ENCODE measurements at places on chromosomes 5 and 9. TPM values are rescaled to one million over a fixed set of nuclear protein-coding genes. Genes with fewer than 3 reads are reported as not detected.

NTNG2 gene
- polyA plus RNA-seq = 3.3 TPM

- DNase-seq = no peak
Observed at GRCh38 chr9:100436571-100436970, 9.6 kb downstream of the MSANTD3 start.

DNA sequence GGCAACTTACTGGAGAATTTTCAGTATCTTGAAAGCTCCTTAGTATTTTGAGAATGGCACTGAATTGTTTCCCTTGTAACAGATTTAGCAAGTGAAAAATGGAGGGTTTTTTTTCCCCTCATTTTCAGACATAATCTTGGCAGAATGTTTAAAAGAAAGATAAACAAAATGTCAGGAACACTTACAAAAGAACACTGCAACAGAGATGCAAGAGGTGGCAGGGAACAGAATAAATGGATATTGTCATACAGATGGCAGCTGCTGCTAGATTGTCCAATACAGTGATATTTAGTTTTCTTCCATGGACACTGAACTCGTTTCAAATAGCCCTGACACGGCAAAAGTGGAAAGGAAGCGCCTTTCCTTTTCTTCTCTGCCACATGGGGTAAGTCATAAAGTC, 76.9 kb upstream of the ZNF608 start:
- DNase-seq = no peak

GRCh38 chr5:150305095-150305494, 2.4 kb upstream of the ARSI start:
- DNase-seq = no peak

DNA sequence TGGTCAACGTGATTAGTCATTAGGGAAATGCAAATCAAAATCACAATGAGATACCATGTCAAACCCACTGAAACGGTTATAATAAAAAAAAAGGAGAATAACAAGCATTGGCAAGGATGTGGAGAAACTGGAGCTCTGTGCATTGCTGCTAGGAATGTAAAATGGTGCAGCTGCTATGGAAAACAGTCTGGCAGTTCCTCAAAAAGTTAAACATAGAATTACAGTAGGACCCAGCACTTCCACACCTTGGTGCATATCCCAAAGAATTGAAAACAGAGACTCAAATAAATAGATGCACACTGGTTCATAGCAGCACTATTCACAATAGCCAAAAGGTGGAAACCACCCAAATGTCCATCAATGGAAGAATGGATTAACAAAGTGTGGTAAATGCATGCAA, 201.5 kb upstream of the TUT7 start:
- DNase-seq = no peak

IL13 gene
- 73.4 TPM for polyA plus RNA-seq

GRCh38 chr5:130868186-130868840, 296.7 kb downstream of the HINT1 start:
- DNase-seq = no peak

GRCh38 chr9:81497091-81497490, 192.3 kb downstream of the TLE1 start:
- no peak for DNase-seq

PLEKHG4B gene
- polyA plus RNA-seq = 3.2 TPM

MCCC2 gene
- polyA plus RNA-seq = 24.7 TPM

TMEM215 gene
- polyA plus RNA-seq = 5.2 TPM

- no peak for DNase-seq
Observed at GRCh38 chr5:77319117-77319804, 108.8 kb downstream of the PDE8B start.

DNA sequence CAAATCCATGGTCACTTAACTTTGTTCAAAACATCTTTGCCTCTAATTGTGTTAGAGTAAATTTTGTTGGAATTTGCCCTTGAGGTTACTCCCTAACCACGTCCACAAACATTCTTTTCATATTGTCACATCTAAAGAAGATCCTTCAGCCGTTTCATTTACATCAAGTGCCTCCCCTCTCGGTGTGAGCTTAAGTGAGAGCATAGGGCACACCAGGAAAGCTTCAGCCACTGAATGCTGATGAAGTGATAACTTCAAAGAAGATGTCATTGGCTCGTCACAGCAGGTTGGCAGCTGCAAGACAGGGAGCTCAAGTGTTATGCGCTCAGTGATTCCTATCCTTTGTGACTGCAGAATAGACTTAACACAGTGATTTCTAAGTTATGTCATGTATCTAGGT, 49.6 kb upstream of the ADAMTS19 start:
- no peak for DNase-seq

DNA sequence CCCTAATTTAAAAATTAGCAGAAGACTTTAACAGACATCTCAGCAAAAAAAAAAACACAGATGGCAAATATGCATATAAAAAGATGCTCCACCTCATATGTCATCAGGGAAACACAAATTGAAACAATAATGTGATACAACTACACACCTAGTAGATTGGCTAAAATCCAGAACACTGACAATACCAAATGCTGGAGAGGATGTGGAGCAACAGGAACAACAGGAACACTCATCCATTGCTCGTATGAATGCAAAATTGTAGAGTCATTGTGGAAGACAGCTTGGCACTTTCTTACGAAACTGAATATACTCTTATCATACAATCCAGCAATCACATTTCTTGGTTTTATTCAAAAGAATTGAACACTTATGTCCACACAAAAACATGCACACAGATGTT, 22.1 kb downstream of the MCIDAS start:
- DNase-seq = no peak

SLC34A3 gene
- 0.15 TPM for polyA plus RNA-seq

DNA sequence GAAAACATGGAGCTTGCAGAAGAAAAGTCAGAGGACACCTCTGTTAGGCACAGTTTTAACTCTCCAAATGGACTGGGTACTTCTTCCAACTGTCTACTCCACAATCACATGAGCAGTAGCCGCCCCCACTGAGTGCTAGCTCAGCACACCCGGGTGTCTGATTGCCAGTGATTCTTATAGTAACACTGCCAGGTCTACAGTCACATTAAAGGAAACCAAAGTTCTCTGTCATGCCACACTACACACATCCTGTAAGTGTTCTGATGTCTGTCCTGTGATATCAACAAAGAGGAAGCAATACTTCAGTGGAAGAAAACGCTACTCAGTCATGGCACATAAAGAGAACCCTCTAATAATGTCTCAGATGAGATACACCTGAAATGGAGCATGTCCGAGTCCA, at the start of gene HAVCR2:
Gene HAVCR2, minus strand, starts transcription at position 69 of the 400 bp plus-strand sequence. Its CDS starts 61 bp downstream, at position 8.
- DNase-seq = peak; percentile 32

HRH2 gene
- polyA plus RNA-seq = 1.3 TPM

- DNase-seq = no peak
Observed at GRCh38 chr5:174852143-174852542, 127.8 kb downstream of the MSX2 start.

GRCh38 chr9:33081128-33081851, 4.8 kb upstream of the SMU1 start:
- peak; percentile 77 for DNase-seq

RFK gene
- 69.7 TPM for polyA plus RNA-seq

- peak; percentile 90 for DNase-seq
Observed at GRCh38 chr5:134465816-134466240, 54.1 kb upstream of the CDKN2AIPNL start.

DNA sequence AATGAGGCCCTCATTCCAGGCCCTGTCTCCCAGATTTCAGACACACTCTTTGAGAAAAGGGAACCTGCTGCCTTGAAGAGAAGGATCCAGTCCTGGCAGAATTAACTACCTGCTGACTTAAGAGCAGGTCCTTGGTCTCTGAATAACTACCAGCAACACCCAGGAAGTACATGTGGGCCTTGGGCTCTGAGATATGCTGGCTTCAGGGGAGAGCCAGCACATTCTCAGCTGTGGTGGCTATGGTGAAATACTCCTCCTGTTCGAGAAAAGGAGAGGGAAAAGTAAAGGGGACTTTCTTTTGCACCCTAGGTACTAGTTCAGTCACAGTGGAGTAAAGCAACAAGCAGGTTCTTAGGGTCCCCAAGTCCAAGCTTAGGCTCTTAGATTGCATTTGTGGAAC, 120.0 kb downstream of the HMHB1 start:
- no peak for DNase-seq

PTPA gene
- 268 TPM for polyA plus RNA-seq

F2RL1 gene
- polyA plus RNA-seq = 2.3 TPM

GRCh38 chr9:98101416-98101815, 17.6 kb downstream of the TRIM14 start:
- no peak for DNase-seq

DNA sequence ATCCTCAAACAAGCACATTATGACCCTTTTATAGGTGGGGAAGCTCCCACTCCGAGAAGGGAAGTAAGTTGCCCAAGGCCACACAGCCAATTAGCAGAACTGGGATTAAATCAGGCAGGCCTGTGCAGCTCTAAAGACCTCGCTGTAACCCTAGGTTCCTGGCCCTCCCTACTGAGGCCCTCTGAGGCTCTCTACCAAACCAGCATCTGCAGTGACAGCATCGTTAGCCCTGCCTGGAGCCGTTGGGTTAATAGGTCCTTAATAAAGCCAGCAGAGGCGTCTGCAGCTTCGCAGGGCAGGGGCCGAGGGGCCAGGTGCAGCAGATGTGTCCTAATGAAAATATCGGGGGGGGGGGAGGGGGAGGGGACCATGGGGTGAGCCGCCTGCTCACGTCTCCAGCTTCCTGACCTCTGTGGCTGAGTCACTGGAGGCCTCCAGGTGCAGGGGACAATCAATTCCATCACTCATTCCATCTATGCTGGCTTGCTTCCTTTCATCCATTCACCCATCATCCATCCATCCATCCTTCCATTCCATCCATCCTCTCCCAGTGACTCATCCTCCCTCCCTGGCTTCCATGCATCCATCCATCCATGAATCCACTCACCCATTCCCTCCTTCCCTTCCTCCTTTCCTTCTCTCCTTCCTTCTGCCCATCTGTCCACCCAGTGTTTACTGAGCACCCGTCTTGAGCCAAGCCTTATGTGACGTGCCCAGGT, 203.9 kb downstream of the C9orf50 start:
- DNase-seq = no peak

MARVELD2 gene
- polyA plus RNA-seq = 5.9 TPM

DNA sequence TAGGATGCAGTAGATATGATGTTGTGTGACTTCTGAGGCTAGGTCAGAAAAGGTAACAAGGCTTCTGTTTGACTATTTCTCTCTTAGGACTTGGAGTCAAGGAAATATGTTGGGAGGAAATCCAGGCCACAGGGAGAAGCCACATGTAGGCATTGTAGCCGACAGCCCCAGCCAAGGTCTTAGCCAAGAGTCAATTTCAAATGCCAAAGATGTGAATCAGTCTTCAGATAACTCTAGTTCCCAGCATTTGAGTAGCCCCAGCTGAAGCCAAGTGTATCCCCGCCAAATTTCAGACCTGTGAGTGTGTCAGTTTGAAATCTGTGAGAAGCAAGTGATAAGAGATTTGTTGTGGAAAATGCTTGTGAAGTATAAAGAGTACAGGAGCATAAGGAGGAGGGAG, 38.1 kb upstream of the ISL1 start:
- DNase-seq = no peak

GRCh38 chr5:58012102-58012501, 447.8 kb downstream of the PLK2 start:
- DNase-seq = no peak

PCDHB16 gene
- polyA plus RNA-seq = 1.9 TPM

DNA sequence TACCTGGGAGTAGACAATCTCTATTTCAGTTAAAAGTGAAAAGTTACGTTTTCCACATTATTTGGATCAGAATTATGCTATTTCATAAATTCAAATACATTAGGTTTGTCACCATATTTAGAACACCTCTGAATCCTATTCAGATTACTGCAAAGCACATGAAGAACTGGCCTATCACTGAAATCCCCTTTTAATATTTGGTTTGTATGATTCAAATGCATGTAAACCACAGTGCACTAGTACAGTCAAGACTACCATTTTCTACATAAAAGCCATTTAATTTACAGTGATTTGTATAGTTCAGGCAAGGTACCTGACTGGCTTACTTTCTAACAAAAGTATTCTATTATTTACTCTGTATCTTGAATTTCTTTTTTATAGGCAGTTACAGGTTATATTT, 212.5 kb downstream of the MEF2C start:
- DNase-seq = no peak

DNA sequence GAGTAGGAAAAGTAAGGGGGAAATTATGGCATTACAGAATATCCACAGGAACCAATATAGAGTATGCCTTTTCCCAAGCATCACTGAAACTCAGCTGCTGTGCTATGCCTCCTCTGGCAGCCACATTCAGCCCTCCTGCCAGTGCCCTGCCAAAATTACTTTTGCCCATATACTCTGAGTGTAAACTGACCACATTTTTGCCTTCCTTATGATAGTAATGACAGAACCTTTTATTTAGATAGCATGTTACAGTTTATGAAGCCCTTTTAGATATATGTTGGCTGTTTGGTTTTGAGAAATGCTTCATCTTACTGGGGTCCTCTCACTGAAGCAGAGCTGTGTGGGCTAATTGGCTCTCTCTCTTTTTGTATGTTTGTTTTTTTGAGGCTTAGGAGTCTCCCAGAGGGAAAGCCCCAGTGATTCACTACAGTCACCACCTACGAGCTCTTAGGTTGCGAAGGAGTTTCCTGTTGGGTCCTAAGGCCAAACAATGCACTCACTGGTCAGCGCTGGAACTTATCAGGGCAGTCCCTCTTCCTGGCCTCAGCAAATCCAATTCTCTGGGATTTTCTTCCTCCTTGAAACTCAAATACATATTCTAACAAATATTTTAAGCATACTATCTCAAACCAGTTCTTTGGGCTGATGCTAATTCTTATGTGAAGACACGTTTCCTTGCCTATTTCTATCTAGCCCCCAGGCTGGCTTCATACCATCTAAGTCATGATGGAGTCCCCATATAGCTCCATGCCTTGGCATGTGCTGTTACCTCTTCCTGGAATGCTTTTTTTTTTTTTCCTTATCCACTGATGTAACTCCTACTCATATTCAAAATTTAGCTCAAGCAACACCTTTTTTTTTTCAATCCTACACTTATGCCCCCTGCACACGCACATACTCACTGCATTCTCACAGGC, 3.7 kb downstream of the PHF24 start:
- no peak for DNase-seq

GRCh38 chr5:166509085-166509484, 1782.4 kb upstream of the WWC1 start:
- DNase-seq = peak; percentile 39

GRCh38 chr5:16477541-16477940, 11.9 kb upstream of the ZNF622 start:
- no peak for DNase-seq

DNA sequence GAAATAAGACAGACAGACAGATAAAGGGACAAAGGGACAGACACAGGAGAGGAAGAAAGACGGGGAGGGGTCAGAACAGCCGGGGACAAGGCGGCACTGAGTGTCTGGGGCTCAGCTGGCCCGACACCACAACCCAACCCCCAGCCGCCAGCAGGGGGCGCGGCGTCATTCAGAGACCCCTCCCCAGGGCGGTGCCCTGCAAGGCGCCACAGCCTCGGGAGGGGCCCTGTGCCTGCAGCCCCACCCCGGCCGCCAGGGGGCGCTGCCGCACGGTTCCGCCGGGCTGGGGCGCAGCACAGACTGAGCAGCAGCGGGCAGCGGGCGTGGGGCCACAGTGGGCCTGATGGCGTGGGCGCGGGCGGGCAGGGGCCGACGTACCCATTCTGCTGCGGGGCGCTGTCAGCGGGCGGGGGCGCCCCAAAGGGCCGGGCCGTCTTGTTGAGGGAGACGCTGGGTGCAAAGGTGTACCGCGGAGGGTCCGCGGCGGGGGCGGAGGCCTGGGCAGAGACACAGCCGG, 5.9 kb downstream of the PDLIM7 start:
- DNase-seq = peak; percentile 72
